ENCODE measurements at places on chromosomes 16 and 17.

- no peak for DNase-seq
Measured at GRCh38 chr17:73325527-73325842, 13.7 kb upstream of the CDC42EP4 start.

GRCh38 chr17:7173687-7174602, 5.2 kb downstream of the ASGR1 start:
- no peak for DNase-seq

GRCh38 chr17:48624544-48625494, 1.3 kb downstream of the HOXB9 start:
- DNase-seq: peak; percentile 5

GRCh38 chr17:40599468-40599763, 34.1 kb upstream of the CCR7 start:
- DNase-seq: no peak

GRCh38 chr16:16149710-16150116, 73.6 kb downstream of the ABCC6 start:
- no peak for DNase-seq

DNA sequence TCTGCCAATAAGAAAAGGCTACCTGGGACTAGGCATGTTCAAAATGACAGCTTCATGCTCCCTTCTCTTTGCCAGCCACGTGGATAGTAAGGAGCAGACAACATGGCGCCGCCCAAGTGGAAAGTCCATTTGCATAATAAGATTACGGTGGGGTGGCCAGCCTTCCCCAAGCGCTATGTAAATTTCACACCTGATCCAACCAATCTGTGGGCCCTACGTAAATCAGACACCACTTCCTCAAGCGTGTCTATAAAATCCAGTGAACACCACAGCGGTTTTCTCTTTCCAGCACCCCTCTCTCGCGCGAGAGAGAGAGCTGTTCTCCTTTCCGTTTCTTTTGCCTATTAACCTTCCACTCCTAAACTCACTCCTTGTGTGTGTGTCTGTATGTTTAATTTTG, 140.3 kb upstream of the ERCC4 start:
- no peak for DNase-seq

DNA sequence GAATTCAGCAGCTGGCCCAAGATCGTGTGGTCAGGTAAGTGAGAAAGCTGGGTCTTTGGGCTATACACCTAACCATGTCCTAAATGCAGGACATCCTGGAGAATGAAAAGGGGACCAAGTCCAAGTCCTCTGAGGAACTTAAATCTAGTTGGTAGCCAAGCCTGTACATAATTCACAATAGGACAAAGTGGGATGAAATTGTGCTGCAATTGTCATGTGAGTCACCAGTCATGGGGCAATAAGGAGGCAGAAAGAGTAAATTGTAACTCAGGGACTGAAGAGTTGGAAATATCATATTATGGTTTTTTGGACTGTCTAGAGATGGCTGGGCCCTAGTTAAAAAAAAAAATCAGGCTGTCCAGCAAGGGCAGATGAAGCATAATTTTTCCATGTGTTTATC, 202.6 kb downstream of the CYLD start:
- DNase-seq: no peak

GRCh38 chr16:64440005-64440404, 681.9 kb downstream of the CDH11 start:
- no peak for DNase-seq

GRCh38 chr17:68704871-68705713, 103.9 kb upstream of the FAM20A start:
- no peak for DNase-seq

DNA sequence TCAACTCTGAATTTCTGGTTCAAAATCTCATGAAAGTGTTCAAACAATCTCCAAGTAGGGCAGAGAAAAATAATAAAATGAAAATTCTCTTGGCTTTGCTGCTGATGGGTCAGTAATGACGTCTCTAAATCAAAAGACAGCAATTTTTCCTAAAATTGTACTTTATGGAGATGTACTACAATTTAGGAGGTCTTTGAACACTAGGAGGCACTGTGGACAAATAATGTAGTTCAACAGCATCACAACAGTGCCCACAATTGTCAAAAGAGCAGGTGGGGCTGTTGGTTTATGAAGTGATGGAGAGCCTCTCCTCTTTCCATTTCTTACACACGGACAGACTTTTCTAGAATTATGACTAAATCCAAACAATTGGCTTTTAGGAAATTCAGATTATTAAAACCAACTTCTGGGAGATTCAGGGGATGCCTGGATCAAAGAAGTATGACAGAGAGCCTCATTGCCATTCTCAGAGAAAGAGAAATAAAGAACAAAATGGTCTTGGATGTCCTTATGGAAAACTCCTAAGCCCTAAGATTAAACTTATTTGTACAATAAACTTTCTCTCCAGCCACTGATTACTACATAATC, 23.8 kb downstream of the EZH1 start:
- peak; percentile 58 for DNase-seq

DNA sequence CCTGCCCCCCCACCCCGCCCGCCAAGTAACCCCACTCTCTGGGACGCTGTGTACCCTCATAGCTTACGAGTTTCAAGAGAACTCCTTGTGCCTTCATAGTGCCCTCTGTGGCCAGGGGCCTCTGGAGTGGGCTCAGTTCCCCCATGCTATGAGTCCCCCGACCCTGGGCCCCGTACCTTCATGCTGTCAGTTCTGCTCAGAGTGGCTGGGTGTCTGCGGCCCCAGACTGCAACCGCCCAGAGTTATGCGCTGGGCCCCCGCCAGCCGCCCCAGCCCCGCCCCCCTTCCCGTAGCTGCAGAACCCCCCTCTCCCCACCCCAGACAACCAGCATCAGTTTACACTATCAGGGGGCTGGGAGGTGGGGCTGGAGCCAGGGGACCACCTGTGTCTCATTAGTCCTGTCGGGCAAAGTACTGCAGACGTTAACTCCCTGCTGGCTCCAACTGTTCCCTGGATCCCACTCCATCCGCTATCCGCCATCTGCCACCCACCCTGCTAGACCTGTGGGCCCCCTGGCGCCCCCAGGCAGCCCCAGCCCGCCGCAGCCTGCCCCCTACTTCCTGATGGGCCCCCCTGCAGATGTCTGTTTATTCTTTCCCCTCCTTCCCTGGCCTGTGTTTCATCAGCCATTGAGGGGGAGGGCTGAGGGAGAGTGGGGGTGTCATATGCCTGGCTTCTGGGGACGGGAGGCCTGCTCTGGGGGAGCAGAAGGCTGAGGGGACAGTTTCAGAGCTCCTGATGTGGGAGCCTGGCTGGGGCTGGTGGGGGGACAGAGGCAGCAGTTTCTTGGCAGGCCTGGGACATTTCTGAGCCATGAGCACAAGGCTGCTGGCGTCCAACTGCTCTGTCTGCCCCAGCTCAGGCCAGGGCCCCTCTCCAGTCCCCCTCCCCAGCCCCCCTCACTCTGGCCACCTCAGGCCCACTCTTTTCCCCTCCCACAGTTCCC, at the start of gene MFAP4:
Gene MFAP4, minus strand, starts transcription at position 217 of the 947 bp plus-strand sequence. Its CDS starts 35 bp downstream, at position 182.
- DNase-seq: peak; percentile 99

GRCh38 chr17:3543453-3543852, 14.2 kb downstream of the TRPV3 start:
- DNase-seq: no peak

DNA sequence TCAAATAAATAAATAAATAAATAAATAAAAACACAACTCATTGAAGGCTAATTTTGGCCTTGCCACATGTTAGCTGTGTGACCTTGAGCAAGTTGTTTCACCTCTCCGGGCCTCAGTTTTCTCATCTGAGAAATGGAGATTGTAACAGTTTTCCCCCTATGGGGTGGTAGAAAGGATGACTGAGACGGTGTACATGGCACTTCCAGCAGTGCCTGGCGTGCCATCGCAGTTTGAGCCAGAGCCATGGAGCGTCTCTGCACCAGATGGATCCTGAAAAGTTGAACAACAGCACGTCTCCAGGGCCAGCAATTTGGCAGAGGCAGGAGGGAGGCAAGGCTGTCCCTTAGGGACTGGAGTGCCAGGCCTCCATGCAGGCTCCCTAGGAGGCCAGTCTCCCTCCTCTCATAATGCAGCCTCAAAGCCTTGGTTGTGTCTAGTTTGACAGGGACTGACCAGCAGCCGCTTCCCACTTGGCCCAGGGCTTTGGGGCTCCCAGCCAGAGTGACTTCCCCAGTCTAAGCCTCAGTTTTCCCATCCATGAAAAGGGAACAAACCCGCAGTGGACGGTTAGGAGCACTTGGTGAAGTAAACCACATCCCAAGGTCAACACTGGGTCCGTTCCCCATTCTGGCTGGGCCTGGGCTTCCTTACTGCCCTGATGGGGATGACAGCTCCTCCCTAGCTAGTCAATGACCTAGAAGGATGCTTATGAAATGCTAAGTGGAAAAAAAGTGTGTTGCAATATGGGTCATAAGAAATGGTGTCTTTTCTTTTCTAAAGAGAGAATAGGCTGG, 19.3 kb downstream of the SOCS1 start:
- peak; percentile 85 for DNase-seq

DNA sequence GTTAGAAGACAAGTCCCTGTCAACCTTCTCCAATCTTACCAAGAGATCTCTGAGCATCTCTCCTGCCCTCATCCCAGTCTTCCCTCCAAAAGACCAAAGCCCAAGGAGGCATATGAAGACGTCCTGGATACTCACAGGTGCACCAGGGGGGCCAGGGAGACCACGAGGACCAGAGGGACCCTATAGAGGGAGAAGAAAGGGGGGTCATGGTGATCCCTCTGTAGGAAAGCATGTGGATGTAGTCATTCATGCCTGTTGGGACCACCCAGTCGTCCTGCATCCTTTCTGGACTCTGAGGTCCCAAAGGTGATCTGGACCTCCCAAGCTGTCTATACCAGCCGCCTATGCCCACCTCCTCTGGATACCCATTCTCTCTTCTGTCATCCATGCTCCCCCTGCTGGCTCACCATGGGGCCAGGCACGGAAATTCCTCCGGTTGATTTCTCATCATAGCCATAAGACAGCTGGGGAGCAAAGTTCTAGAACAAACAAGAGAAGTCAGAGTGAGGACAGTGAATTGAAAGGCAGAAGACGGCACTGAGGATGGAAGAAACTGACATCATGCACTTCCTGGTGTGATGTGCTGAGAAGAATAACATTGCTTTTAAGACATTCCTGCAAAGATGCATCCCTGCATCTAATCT, 3.3 kb downstream of the COL1A1 start:
- DNase-seq: peak; percentile 7

DNA sequence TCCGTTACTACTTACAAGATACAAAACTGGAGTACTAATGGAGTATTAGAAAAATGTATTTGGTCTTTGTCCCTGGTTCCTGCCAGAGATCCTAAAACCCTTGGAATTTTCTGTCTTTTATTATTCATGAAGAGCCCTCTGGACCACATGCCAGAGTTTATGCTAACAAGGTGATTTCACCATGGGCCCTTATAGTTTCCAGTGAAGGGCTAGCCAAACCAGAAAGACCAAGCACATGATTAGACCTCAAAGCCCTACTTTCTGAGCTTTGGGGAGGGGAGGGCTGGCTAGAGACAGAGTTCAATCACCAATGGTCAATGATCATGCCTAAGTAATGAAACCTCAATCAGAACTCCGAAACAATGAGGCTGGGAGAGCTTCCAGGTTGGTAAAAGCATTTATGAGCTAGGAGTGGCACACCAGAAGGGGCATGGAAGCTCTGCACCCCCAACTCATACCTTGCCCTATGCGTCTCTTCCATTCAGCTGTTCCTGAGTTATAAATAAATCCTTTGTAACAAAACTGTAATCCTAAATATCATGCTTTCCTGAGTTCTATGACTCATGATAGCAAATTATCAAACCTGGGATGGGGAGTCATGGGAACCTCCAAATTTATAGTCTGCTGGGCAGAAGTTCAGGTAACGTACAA, 10.4 kb downstream of the DCUN1D3 start:
- DNase-seq: no peak

DNA sequence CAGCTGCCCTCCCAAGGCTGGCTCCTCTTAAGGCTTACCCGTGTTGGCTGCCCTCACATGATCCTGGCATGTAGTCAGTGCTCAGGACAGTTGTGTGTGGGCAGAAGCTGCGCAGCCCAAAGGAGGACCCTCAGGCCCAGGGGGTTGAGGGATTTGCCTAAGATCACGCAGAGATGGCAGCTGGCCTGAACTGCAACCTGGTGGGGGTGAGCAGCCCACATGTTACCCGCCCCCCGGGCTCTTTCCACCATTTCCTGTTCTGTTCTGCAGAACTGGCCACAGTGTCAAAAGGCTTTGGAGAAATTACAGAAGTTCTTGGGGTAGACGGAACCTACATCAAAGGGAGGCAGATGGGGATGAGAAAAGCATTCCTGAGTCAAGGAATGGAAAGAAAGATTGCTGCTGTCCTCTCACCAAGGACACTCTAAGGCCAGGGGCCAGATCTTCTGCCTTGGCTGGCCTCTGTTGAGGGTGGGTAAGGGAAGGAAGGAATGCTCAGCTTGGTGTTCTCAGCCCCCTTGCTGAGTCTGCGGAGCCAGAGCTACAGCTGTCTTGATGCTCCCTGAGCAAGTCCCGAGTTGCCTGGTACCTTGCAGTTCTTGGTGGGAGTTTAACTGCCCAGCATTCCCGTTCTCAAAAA, 53.0 kb downstream of the EPN2 start:
- DNase-seq: no peak

DNA sequence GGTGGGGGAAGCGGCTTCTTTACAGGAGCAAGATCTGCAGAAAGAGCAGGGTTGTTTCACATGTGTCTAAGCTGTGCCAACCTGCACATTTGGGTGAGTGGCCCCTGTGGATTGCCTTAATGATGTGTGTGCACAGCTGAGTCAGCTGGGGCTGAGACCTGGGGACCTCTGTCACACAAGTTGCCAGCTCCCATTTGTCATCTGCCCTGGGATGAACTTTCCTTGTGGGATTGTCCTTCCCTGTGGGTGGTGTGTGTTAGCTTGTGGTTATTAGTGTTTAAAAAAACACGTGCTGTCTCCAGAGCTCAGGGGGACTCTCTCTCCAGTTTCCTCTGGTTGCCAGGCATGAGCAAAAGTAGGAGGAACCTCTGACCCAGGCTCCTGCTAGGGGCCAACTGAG, 400.5 kb upstream of the CCL2 start:
- no peak for DNase-seq

DNA sequence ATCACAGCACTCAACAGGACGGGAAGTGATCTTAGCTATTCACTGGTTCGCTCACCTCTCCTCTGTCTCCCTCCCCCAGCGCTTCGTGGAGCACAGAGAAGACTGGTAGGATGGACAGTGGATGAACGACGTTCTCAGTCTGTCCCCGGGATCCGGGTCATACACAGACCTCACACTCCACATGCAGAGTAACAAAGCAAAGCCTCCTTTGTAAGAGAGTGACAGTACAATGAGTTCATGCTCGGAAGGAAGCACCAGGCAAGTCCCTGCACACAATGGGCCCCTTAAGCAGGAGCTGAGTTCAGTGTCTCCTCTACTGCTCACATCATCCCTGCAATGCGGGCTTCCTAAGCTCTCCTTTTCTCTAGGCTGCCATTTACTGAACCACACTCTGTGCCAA, 356.9 kb downstream of the C16orf95 start:
- DNase-seq: no peak

GRCh38 chr17:4565209-4566141, 5.1 kb upstream of the GGT6 start:
- peak; percentile 91 for DNase-seq

- no peak for DNase-seq
Measured at GRCh38 chr16:900211-900610, 70.6 kb downstream of the LMF1 start.

All from NCI-H2171 treated with DMSO at 0.1 percent for 48 hours (cell line).